ENCODE measurements at places on chromosomes 12 and 14.

- DNase-seq: no peak
These were observed at the start of gene TC2N for GRCh38 chr14:91867316-91867988. TC2N (minus strand) TSS chr14:91867536; CDS start chr14:91813769, 53,767 bp downstream.

DNA sequence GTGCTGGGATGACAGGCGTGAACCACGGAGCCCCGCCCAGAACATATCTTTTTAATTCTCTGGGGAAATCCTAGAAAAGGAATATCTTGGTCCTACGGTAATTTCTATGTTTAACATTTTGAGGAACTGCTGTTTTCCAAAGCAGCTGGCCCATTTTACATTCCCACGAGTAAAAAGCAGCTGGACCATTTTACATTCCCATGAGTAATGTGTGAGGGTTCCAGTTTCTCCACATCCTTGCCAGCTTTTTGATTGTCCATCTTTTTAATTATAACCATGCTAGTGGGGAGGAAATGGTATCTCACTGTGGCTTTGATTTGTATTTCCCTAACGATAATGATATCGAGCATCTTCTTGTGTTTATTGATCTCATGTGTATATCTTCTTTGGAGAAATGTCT, 4.4 kb upstream of the P2RX4 start:
- DNase-seq: no peak

DNA sequence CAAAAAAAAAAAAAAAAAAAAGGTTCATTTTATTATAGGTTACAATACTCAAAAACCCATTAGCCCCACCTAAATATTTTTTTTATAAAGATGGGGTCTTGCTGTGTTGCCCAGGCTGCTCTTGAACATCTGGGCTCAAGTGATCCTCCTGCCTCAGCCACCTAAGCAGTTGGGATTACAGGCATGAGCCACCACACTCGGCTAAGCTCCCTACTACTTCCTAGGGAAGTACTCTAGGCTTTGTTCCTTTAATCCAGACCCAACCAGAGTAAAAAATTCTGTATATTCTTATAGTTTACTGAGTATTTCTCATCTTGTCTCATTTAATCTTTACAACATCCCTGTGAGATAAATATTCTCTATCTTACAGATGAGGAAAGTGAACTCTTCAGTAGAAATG, 50.7 kb downstream of the RBMS2 start:
- no peak for DNase-seq

GRCh38 chr14:21505012-21505553, 6.1 kb downstream of the METTL3 start:
- DNase-seq: no peak

GRCh38 chr12:95096378-95096777, 23.0 kb upstream of the NR2C1 start:
- DNase-seq: no peak

DNA sequence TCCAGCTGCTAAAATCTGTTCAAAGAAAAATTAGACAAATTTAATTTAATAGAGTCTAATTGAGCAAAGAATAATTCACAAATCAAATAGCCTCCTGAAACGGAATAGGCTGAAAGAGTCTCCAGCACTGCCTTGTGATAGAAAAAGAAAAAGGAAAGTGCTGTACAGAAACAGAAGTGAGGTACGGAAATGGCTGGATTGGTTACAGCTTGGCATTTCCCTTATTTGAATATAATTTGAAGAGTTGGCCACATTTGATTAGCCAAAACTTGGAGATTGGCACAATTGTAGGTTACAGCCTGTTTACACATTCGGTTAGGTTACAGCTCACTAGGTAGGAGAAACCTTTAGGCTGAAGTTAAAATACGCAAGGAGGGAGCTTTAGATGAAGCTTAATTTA, 24.8 kb upstream of the PCED1B start:
- DNase-seq: no peak

GRCh38 chr14:45891417-45892080, 638.5 kb upstream of the MIS18BP1 start:
- no peak for DNase-seq
